ENCODE measurements at places on chromosomes 4 and X. TPM values are rescaled to one million over a fixed set of nuclear protein-coding genes. Genes with fewer than 3 reads are reported as not detected.

CXCL3 gene
- 1.5 TPM for polyA plus RNA-seq

EREG gene
- 0.38 TPM for polyA plus RNA-seq

ITIH6 gene
- not detected for polyA plus RNA-seq

AMTN gene
- polyA plus RNA-seq = not detected

KDR gene
- 1.4 TPM for polyA plus RNA-seq

TLL1 gene
- polyA plus RNA-seq = not detected

MAGEC1 gene
- not detected for polyA plus RNA-seq

MBNL3 gene
- polyA plus RNA-seq = 0.31 TPM

HHIP gene
- polyA plus RNA-seq = 0.03 TPM

ARMCX2 gene
- 42.5 TPM for polyA plus RNA-seq
